WERI-Rb-1 (cell line): ENCODE measurements at places on chromosomes 4 and X.

DNA sequence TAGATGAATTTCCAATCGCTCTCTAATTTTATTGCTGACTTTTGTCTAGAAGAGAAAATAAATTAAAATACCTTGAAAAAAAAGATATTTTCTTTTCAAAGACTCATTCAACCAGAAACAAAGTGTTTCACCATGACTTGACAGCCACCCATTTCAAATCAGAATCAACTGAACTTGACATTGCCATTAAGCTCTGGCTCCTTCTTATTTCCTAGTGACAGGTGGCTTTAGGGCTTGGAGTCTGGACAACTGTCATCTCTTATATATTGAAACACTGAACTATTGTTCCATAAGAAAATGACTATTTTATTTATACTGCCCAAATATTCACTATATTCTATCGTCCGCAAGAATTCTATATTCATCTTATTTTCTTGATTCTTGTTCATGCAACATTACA, 229.2 kb downstream of the SLC39A8 start:
- no peak for DNase-seq

DNA sequence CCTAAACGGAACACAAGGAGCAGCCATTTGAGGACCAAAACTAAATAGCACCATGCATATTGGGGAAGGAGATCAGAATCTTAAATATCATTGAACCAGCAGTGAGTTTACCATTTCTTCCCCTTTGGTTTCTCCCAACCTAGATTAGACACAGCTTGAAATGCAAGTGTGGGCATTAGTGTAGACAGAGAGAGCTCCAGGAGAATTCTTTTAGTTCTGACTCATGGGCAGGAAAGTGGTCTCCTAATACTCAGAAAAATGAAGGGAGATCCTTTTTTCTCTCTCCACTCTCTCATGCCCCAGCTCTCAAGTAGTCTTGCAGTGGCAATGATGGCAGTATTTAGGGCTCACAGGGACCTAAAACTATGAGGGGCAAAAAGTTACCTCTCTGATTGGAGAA, 567.9 kb downstream of the INPP4B start:
- no peak for DNase-seq

GRCh38 chrX:1109580-1110119, 102.8 kb downstream of the CRLF2 start:
- no peak for DNase-seq

- DNase-seq: no peak
Measured at GRCh38 chr4:1202526-1203011, 30.2 kb upstream of the SPON2 start.

GRCh38 chr4:8464381-8464780, 23.8 kb downstream of the TRMT44 start:
- DNase-seq: no peak

- no peak for DNase-seq
Measured at GRCh38 chrX:103367502-103367901, 8.8 kb upstream of the BEX3 start.

DNA sequence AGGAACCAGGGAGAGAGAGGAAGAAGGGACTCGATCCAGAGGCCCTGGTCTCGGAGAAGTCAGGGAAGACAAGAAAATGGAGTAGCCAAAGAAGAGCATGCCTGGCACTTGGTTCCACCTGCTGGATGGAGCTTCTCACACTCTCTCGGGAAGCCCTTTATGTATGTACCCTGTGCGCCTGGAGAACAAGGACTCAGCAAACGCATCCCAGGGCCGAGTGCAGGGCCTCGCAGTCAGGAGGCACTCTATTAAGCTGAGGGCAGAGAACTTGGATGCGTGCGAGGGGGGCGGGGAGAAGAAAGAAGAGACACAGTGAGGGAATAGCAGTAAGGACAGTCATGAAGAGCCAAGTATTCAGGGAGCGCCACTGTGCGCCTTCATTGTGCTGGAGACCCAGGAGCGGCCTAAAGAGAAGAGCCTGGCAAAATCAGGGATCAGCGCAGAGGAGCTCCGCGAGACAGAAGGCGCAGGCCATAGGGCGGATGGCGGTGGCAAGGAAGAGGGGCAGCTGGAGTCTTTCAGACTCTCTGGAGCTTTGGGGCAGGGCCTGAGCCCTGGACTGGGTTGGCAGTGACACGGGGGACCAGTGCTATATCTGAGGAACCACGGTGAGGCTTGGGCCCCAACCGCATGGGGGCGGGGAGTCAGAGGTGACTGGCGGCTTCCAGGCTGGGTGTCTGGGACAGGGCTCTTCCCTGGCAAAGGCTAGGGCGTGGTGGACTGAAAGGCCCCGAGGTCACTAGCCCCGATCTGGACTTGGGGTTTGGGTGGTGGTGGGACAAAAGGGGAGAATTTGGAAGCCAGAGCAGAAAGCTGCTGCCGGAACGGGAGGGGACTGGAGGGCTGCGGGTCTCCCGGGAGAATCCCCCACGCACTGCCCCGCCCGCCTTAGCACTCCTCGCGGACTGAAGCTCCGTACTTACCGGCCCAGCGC, 1.9 kb upstream of the SEPTIN6 start:
- no peak for DNase-seq

DNA sequence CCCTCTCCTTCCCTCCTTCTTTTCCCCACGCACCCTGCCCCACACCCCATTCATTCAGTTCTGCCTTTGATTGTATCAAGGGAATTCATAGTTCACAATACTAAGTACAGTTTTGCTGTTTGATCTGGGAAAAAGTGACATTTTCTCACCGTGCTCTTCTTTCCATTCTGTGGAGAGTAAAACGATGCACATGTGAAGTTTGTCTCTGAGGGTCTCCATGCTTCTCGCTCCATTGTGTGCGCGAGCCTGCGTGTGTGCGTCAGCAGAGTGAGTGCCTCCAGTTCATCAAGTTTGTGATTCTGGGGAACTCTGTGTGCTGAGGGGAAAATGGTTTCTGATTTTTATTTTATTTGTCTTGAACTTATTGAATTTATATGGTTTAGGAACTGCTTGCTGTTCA, 1.9 kb downstream of the STK26 start:
- no peak for DNase-seq

- DNase-seq: no peak
Measured at GRCh38 chrX:96906741-96907140, 23.0 kb downstream of the RPA4 start.

DNA sequence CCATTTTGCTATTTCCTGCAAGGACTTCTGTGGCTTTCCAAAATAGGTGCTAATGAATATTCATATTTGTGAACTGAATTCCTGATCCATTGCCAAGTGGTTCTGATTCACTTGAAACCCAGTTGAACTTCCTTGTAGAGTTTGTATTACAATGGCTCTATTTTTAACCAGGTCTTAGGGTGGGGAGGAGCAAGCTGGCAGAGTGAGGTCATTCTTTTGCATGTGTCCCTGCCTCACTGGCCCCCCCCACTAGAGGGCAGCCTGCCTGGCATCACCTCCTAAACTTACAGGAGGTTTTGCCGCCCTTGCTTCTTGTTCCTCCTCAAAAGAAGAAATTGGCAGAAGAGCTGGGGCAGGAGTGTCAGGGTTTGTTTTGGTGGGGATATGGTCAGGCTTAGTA, 10.5 kb downstream of the PTTG2 start:
- peak; percentile 60 for DNase-seq
